ENCODE measurements at places on chromosomes 7 and 10. TPM values are rescaled to one million over a fixed set of nuclear protein-coding genes. Genes with fewer than 3 reads are reported as not detected.

The HOXA4 gene
- not detected for total RNA-seq

The ATOH7 gene
- total RNA-seq, result 0.86 TPM

The ACSM6 gene
- not detected for total RNA-seq

The SORBS1 gene
- 221 TPM for total RNA-seq

The ANKRD16 gene
- 7.5 TPM for total RNA-seq

The EMX2 gene
- total RNA-seq, result 0.47 TPM

The HOXA2 gene
- not detected for total RNA-seq

The PON1 gene
- 1.1 TPM for total RNA-seq

The VENTX gene
- total RNA-seq, result 1.6 TPM

The WIPF3 gene
- 0.37 TPM for total RNA-seq

The GDI2 gene
- total RNA-seq, result 294 TPM

The CXCL12 gene
- 2.2 TPM for total RNA-seq

- DNase-seq, result no peak
These were observed 35.2 kb downstream of the CCDC71L start for GRCh38 chr7:106625678-106626301.

DNA sequence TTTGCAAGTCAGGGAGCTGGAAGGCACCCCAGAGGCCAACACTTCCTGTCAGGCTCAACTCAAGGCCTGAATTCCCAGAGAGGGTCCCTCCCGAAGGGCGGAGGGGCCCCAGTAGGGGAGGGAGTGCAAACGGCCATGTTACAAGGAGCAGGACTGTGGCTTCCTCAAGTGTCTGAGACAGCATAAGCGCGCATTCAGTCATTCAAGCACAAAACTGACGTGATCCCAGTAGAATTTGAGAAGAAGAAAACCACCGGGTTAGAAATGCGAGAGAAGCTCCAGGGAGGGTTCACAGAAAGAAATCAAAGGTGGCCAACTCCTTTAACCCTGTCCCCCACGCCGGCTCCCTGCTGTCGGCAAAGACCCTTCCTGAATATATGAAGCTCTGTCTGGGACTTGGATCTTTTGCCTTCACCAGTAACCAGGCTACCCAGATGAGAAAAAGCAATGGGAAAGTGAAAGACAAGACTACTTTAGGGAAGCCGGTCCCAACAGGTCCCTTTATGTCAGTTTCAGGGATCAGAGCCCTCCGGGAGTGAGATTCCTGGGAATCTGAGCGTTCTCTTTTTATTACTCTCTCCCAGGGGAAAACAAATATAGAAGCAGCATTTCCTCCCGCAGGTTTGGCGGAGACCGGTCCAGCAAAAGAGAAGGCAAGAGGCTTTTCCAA is 1.3 kb downstream of the AFAP1L2 start:
- no peak for DNase-seq

GRCh38 chr10:110535958-110536891 is 31.3 kb upstream of the SMC3 start:
- DNase-seq, result no peak

DNA sequence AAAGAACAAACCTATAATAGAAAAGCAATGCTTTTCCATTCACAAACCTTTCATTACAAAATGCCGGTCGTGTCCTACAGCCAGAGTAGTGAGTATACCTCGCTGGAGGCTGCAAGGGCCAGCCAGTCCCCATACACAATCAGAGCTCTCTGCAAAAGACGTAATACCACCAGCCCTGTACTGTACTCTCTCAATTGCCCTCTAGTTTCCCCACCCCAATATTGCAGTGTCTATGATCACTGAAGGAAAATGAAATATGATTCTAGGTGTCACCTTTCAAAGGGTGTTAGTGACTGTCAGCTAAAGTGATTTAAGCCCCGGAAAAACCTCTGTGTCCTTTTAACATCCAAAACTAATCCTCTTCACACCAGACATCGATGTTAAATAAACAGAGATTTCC is 24.8 kb downstream of the PLXNA4 start:
- no peak for DNase-seq

- DNase-seq, result no peak
These were observed 16.6 kb upstream of the WDFY4 start for GRCh38 chr10:48667960-48668590.

DNA sequence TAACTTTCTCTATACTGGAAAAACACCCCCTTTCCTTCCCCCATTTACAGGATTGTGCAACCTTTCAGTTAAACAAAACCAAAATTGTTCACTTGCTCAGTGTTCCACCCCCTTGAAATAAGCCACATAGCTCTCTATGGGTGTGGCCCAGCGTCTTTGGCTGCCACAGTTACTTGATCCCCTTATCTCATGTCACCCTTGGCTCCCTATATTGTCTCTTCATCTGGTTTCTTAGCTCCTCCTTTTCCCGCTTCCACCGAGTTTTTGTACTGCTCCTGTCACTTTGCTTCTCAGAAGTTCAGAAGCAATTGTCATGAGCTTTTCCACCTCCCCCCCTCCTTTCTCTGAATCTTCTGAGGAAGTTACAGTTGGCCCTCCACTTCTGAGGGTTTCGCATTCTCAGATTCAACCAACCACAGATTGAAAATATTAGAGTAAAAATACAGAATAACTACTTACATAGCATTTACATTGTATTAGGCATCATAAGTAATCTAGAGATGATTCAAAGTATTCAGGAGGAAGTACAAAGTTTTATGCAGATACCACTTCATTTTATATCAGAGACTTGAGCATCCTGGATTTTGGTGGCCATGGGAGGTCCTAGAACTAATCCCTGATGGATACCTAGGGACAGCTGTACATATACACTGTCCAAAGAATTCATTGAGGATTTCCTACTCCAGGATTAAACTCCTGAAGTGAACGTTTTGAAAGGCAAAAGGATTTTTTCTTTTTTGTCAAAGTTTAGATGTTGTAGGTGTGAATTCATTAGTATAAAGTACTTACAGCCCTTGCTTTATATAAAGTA is 60.4 kb downstream of the ADD3 start:
- DNase-seq, result no peak

- no peak for DNase-seq
These were observed 96.1 kb downstream of the FAM53B start for GRCh38 chr10:124648131-124648475.

DNA sequence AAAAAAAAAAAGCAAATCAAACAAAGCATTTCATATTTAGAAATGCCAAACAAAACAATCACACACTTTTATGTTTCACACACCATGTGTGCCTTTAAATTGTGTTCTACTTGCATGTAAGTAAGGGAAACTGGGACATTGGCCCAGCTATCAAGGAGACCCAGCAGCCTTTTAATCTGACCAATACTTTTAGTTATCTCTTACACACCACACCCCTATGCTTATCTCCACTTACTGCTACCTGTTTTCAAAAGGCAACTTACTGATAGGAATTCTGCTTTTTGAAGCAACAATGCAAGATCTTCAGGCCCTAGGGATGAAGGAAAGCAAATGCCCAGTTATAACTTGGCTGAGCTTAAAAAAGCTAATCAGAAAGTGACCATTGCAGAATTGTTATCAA is 1244.8 kb upstream of the SORCS1 start:
- DNase-seq, result no peak

DNA sequence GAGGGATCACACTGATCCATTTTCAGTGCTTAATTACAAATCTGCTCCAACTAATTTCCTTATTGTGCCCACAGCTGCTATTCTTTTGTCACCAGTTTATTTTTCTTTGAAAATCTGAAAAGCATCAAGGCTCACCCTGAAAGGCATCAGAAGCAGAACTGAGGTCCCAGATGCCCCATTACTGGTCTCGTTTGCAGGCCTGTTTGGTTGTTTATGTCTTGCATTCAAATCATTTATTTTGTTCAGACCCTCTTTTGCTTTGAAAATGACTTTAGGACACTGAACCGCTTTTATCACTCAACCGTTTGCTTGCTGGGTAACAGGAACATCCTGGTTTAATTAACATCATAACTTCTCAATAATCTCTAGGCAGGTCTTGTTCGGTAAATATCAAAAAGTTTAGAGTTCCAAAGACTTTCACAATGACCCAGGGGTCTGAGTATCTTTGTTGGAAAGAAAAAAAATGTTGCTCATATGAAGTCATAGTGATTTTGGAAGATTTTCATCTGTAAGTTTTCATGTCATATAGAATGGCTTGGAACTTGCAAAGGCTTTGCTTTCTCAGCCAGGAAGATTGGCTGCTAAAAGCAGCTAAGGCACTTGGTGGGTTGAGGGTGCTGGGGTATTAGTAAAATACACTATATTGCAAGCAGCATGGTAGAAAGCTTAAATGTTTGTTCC is 398.3 kb upstream of the NPVF start:
- DNase-seq, result no peak
